ENCODE measurements at places on chromosomes 3 and 15.

DNA sequence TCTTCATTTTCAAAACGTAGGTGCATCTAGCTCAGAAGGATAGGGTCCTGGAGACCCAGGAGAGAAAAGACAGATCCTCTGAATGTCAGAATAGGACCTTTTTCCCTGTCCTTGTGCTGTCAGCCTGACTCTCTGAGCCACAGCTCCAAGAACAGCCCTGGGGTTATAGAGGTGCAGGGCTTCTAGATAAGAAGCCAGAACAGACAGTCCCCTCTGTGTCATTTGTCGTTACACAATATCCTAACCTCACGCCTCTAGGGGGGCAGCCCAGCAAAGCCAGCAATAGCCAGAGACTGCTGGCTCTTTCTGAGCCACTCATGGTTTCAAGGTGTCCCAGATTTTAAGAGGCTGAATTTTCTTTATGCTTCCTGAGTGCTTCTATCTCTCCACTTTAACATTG lies 153.2 kb upstream of the THBS1 start:
- no peak for DNase-seq

DNA sequence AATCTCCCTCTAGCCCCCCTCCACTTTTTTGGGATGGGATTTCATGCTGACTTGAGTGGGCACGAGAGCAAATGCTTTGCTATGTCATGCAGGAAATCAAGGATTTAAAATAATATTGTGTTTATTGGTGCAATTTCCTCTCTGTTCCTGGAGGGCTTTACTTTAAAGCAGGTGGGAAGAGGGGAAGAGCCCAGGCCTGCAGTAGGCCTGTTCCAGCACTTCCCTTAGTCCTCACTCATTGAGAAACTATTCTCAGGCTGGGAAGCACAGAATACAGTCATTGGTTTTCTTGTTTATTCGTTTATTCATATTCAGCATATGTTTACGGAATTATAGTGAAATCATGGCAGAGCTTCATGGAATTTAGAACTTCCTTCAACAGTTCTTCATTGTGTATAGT lies 41.7 kb upstream of the SPSB4 start:
- DNase-seq = no peak

DNA sequence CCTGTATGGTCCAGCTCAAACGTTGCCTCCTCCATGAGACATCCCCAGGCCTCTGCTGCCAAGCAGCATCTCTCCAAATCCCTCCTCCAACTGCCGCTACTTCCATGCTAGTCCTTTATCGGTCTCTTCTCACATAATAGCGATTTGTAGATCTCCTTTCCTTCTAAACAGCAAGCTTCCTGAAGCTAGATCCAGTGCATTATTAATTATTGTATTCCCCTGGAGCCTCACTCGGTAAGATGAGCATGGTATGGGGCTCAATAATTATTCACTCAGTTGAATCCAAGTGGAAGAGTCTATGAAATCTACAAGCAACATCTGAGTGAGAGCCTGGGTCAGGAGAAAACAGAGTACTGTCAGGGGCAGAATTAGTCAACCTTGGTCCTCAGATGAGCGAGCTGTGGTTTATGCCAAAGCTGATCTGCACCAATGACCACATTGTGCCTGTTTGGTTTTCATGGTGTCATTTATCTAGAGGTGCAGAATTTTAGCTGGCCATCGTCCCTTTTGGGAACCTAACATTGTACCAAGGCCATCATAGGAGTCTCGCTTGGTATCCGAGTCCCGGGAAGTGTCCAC lies 93.8 kb upstream of the UBE2E1 start:
- no peak for DNase-seq

- no peak for DNase-seq
Observed at GRCh38 chr3:114111060-114111770, 54.7 kb downstream of the QTRT2 start.

- no peak for DNase-seq
Observed at GRCh38 chr15:24878153-24878552, 76.6 kb upstream of the SNRPN start.

GRCh38 chr3:59775106-59775505 lies 725.3 kb upstream of the CFAP20DC start:
- DNase-seq = no peak

GRCh38 chr3:61227799-61228198 lies 23.5 kb downstream of the FHIT start:
- DNase-seq = no peak

GRCh38 chr15:62880278-62880677 lies 162.3 kb upstream of the TPM1 start:
- no peak for DNase-seq

DNA sequence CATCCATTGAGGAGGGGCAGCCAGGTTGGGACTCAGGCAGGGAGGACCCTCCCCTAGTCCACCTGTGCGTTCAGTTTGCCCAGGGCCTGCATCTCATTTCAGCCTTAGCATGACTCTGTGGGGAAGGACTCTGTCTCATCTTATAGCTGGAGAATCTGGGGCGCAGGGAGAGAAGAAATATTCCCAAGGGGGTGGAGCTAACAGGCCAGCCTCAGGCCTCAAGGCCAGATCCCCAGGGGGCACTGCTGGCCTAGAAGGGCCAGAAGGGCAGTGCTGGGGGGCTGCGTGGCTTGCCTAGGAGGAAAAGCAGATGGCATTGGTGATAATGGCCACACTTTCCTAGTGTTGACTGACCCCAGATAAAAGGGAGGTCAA lies 10.9 kb downstream of the AMOTL2 start:
- DNase-seq = no peak

DNA sequence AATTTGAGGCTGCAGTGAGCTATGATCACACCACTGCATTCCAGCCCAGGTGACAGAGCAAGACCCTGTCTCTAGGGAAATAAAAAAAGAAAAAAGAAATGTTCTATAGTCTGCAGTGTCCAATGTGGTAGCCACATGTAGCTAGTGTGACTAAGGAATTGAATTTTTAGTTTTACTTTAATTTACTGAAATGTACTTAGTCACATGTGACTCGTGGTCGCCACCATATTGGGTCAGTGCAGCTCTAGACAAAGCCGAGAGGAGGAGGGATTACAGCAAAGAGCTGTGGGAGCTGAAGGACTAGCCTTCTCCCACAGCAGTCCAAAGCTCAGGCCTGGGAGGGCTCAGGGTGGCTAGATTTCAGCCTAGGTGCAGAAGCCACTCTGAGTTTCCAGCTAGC lies 65.9 kb upstream of the NTRK3 start:
- no peak for DNase-seq

GRCh38 chr3:122957707-122958689 lies 69.6 kb downstream of the SEMA5B start:
- DNase-seq = no peak

DNA sequence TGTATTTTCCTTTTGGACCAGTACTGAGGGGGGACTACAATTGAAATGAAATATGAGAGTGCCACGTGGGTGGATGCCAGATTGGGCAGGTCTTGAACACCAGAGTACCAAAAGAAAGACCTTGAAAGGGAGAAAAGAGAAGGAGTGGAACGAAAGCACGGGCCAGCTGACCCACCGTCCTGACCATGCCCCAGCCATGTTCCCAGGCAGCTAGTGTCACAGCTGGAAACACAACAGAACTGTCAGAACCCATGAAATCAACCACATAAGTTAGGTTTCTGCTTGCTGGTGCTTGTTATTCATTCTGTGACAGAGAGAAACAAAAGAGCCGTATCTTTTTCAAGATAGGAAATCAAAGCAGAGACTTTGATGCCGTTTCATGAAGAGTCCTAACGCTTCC lies 268.8 kb downstream of the MEX3B start:
- DNase-seq = no peak

DNA sequence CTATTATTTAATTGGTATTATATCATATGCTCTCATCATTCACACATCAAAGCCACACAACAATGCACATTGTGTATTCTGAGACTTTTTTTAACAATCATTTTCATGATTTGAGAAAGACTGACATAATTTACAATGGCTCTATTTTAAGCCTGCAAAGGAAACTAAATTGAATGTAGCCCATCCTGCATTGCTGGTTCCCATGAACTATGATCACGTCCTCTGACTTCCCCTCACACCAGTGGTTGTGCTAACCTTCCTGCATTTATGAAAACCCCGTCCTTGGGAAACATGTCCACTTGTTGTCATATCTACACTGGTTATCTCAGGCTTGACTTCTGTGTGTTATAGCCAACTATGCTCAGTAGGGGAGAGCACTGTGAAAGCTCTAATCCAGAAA lies 546.2 kb downstream of the MECOM start:
- no peak for DNase-seq

DNA sequence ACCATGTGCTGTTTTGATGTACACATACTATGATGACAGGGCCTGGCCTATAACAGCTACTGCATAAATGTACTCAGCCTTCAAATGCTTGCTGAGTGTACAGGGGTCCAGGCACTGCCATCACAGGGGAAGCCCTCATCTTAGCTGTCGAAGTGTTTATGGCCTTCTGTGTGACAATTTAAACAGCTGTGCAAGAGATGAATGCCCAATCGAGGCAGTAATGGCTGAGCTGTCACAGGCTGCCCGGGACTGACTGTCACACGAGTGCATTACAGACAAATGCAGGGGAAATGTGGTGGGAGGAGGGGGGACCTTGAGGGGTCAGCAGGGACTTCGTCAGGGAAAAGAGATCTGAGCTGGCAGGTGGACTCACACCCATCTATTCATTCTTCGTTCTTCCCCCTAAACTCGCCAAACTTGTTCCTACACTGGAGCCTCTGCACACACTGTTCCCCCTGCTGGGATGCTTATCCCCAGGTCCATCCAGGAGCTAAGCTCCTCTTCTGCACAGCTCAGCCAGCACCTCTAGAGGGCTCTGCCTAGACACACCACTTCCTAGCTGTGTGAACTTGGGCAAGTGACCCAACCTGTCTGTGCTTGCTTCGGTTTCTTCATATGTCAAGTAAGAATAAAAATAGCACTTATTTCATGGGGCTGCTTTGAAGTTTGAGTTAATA lies 156.2 kb upstream of the IQSEC1 start:
- DNase-seq = no peak

GRCh38 chr3:122810734-122811133 lies 15.9 kb downstream of the SLC49A4 start:
- no peak for DNase-seq

DNA sequence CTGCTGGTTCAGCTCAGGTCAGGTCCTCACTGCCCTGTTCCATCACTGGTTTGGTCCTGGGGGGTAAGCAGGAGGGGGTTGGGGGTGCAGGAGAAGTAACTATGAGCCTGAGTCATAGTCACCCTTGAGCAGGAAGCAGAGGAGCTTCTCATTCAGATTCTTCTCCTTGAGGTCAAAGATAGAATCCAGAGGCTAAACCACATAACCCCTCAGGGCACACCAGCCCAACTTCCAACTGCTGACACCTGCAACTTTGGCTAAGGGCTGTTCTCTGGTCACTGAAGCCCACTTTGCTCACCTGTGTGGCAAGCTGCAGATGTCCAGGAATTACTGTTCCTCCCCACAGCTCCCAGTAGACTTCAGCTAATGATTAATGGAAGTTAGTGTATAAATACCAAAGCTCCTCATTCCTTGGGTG lies 48.8 kb upstream of the LRRFIP2 start:
- DNase-seq = peak; percentile 50

- DNase-seq = peak; percentile 25
Observed at GRCh38 chr15:99253381-99254090, 2.3 kb downstream of the LRRC28 start.

- no peak for DNase-seq
Observed at GRCh38 chr3:28244491-28244890, 3.1 kb downstream of the CMC1 start.

All from SW 1271 (cell line).